ENCODE measurements at places on chromosomes 7 and 10.

- no peak for DNase-seq
These were observed 7.7 kb upstream of the OPN1SW start for GRCh38 chr7:128783143-128783861.

GRCh38 chr7:44136731-44137130 lies 4.4 kb downstream of the MYL7 start:
- no peak for DNase-seq

DNA sequence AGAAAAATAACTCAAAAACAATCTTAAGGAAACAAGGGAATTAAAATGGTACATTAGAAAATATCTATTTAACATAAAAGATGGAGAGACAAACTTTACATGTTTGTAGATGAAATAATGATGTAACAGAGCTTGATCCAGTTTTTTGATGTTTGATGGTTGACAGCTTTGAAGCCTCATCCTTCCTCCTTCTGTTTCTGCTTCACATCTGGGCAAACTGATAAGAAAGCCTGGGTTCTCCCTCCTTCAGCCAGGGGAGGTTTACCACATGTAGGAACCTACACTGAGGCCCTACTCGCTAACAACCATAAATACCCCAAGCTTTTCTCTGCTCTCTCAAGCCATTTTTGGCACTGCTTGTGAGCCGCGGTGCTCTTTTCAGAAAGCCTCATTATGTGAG lies 82.8 kb upstream of the ZNF32 start:
- no peak for DNase-seq

GRCh38 chr10:3484306-3485056 lies 300.5 kb downstream of the KLF6 start:
- DNase-seq = peak; percentile 49

DNA sequence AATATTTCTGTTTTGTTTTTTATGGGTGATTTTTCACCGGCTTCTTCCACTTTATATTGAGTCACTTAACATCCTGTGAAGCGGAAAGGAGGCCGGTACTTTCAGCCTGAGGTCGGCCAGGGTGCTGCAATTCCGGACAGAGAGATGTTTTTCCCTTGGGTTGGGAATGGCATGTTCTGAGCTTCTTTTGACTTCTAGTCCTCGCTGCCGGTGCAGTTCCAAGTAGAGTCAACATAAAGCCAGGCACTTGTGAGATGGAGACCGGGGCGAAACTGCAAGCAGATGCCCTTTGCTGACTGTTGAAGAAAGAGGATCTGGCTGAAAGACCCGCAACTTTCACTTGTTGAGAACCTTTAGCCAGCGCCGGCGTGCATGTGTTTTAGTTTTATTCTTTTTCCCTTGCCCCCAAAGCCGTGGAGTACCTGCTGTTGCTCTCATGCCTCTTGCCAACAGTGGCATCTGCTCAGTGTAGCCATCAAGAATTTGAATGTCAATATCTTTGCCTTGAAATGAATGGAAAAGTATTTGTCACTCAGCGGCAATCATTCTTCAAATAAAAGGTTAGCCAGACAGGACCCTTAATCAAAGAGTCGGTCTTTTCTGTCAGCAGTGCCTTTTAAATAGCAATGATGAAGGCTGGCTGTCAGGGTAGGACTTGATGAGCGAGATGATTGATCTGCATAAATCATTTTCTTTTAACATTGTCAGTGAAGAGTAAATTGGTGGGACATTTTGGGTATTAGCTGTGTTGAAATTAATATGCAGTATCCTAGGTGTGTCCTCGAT lies 351.2 kb downstream of the LRMDA start:
- DNase-seq = no peak

GRCh38 chr7:130047831-130048230 lies 3.3 kb downstream of the ZC3HC1 start:
- no peak for DNase-seq

GRCh38 chr7:92448205-92448747 lies 994 bp downstream of the GATAD1 start:
- DNase-seq = peak; percentile 59

- no peak for DNase-seq
These were observed 6.0 kb downstream of the CHPF2 start for GRCh38 chr7:151238190-151238810.

DNA sequence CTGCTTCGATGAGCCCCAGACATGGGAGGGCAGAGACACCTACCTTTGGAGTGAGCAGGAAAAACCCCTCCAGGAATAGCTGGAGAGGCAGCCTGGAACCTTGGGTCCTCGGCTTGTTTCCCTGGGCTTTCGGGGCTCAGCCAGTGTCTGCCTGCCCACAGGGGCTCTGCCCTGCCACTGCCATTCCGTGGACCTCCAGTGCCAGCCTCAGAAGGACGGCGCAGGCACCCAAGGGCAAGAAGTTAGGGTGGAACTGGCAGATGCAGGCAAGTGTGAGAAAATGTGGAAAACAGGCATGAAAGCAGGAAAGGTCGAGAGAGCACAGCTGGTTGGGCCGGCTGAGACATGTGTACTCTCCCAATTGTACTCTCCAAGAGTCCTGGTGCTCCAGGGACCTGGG lies 281.5 kb downstream of the GRID1 start:
- DNase-seq = no peak

GRCh38 chr10:106392778-106393177 lies 771.7 kb downstream of the SORCS1 start:
- no peak for DNase-seq

- peak; percentile 68 for DNase-seq
These were observed 1531.1 kb upstream of the LRRTM3 start for GRCh38 chr10:65394502-65395297.

GRCh38 chr7:23247046-23247602 lies 549 bp downstream of the GPNMB start:
- peak; percentile 52 for DNase-seq

GRCh38 chr10:91415816-91416215 lies 5.7 kb downstream of the HECTD2 start:
- DNase-seq = no peak

DNA sequence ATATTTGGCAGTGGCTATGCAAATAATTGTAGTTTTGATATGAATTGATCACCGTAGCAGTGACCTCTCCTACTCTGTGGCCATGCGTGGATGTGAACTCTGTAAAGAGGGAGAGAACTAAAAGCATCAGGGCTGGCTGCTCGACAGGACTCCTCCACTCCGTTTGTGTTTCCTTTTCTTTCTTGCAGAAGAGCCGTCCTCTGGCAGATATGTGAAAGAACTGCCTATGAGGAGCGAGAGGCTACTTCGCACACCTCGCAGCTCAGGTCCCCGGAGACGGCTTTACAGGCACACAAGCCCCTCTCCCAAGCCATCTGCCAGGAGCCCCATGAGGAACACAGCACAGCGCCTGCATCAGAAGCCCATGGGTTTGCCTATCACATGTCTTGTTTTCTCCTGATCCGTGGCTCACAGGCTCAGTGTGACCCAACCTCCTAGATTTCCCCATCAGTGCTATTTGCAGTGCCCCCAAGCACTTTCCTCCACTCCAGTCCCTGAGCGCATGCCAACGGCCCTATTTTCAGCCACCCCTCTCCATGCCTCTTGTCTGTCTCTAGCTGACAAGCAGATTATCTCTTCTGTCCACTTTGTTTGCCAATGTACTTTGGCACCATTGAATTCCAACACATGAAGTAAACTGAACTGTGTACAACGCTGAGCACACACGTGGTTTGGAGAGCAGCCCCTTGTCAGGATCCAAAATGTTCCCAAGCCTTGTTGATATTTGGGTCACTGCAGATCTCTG lies 164.3 kb upstream of the AKR1E2 start:
- no peak for DNase-seq

DNA sequence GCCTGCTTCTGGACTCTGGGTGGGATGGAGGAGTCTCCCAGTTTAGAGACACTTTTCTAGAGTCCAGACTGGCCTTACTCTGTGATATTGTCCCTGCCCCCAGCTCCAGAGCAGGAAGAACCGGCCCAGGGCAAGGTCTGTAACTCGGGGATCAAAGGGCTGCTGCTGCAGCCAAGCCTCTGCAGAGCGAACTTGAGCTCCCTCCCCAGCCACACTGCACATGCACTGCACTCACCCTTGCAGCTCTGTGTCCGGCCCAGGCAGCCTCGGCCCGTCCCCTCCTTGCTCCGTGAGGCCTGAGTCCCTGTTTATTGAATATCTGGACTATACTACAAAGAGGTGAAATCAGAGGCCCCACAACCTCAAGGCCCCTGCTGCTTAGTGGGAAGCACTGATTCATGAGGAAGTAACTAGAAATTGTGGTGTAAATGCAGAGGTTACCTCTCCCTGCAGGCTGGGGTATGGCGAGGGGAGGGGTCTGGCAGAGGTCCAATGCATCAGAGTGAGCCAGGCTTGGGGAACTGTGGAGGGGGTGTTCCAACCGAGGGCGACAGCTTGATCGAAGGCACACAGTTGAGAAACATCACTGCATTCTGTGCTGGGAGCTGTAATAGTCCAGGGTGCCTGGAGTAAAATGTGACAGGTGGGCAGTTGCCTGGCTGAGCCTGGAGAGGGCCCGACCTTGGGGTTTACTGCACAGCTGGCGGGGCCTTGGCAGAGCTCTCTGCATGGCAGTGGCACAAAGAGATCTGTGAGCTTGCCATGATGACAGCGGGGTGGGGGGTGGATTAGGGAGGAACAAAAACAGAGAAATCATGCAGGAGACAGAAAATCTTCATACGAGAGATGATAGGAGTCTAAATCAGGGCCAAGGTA lies 49.1 kb downstream of the AOC1 start:
- no peak for DNase-seq

DNA sequence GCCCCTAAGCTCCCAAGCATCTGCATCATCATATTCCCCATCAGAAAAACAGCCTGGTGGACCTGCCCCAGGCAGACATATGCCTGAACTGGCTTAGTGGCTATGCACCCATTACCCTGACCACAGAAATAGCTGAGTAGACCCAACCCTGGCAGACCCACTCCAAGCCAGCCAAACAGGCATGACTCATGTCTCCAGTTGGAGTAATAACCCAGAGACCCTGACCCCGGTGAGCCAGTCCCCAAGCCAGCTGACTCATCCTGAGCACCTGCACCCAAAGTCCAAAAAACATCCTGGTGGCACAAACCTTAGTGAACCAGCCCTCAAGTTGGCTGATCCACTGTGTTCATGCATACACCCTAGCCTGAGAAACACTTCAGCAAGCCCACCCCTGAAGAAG lies 555.9 kb downstream of the GRID1 start:
- DNase-seq = no peak

GRCh38 chr7:2608921-2609411 lies 22.8 kb upstream of the TTYH3 start:
- no peak for DNase-seq

DNA sequence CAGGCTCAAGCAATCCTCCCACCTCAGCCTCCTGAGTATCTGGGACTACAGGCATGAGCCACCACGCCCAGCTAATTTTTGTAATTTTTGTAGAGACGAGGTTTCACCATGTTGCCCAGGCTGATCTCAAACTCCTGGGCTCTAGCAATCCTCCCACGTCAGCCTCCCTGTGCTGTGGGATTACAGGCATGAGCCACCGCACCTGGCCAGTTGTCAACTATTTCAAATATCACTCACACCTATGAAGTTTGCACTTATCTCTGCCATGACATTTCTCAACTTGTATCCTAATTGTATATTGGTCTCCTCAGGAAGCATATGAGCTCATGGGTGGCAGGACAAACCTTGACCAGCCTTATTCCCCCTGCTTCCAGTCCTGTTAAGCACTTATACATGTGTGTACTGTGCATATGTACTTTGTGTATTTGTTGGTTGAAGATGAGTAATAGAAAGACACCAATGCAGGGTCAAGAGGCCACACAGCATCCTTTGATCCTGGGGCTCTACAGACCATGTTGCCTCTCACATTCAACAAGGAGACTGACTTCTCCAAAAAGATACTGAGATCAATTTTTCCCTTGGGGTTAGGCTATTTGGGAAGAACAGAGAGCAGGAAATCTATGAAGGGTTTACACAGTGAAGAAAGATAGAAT lies 82.2 kb downstream of the SLC16A9 start:
- DNase-seq = no peak

- peak; percentile 34 for DNase-seq
These were observed 32.0 kb upstream of the STRIP2 start for GRCh38 chr7:129401967-129402860.
